Adrenal gland (tissue), 19 donors: ENCODE measurements at places on chromosomes 13 and 19. TPM values are rescaled to one million over a fixed set of nuclear protein-coding genes. Genes with fewer than 3 reads are reported as not detected.
A peak's percentile ranks its signal among the peaks of the same experiment; 100 is the strongest.

Gene PCDH20
- total RNA-seq = 0.04 TPM

Gene ZNF20
- 4.5 TPM for total RNA-seq

Gene APOE
- 3,763 TPM for total RNA-seq

Gene CPB2
- total RNA-seq = not detected

Gene OR7G3
- total RNA-seq = not detected

Gene COL5A3
- total RNA-seq = 6.3 TPM

Gene SH2D3A
- total RNA-seq = 0.79 TPM

Gene LILRA6
- total RNA-seq = 5.4 TPM

Gene FFAR3
- not detected for total RNA-seq

Gene KIR2DL3
- total RNA-seq = not detected

Gene FGF22
- total RNA-seq = not detected

Gene RNF113B
- total RNA-seq = not detected

Gene ZNF534
- 0.11 TPM for total RNA-seq

- H3K4me3 ChIP-seq = no peak overlapping the region
- H3K36me3 ChIP-seq = peaks cover 98% of the 10 kb centered on the region
- no peaks in the 10 kb centered on the region for H3K27me3 ChIP-seq
- H3K27ac ChIP-seq = no peak overlapping the region
- DNase-seq = no peak
- H3K4me1 ChIP-seq = peaks cover 4% of the 10 kb centered on the region
Observed at GRCh38 chr19:18861917-18862316, 30.2 kb downstream of the UPF1 start.

GRCh38 chr19:18604820-18605159 lies 1.8 kb downstream of the CRLF1 start:
- peaks cover 58% of the 10 kb centered on the region for H3K27me3 ChIP-seq
- no peak overlapping the region for H3K4me3 ChIP-seq
- no peak for DNase-seq
- H3K27ac ChIP-seq = no peak overlapping the region

DNA sequence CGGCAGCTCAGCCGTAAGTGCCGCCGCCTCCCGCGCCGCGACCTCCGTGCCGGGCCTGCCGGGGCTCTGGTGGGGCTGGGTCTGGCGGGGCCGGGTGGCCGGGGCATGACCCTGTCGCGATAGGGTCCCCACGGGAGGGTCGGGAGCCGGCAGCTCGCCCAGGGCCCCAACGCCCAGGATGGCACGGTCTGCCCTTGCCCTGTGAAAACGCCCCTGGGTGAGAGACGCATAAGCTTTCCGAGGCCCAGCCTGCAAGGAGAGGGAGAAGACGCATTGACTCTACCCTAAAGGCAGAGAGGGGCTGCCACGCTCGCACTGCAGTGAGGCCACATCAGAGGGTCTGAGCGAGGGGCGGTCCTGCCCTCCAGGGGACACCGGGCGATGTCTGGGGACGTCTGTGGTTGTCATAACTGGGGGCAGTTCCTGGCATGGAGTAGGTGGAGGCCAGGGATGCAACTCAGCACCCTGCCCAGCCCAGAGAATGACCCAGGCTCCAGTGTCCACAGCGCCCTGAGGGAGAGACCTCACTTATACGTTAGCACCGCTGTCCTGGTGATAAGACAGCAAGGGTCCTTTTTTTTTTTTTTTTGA lies 539 bp downstream of the ZNF554 start:
- no peaks in the 10 kb centered on the region for H3K4me1 ChIP-seq
- H3K27me3 ChIP-seq = no peaks in the 10 kb centered on the region
- H3K36me3 ChIP-seq = no peaks in the 10 kb centered on the region
- peak; percentile 42 for DNase-seq
- H3K27ac ChIP-seq = no peak overlapping the region

GRCh38 chr13:95387733-95388207 lies 86.5 kb upstream of the ABCC4 start:
- DNase-seq = peak; percentile 27
- H3K27ac ChIP-seq = no peak overlapping the region
- no peaks in the 10 kb centered on the region for H3K27me3 ChIP-seq
- no peaks in the 10 kb centered on the region for H3K4me1 ChIP-seq

- no peaks in the 10 kb centered on the region for H3K4me1 ChIP-seq
- H3K27me3 ChIP-seq = no peaks in the 10 kb centered on the region
- DNase-seq = no peak
- no peak overlapping the region for H3K4me3 ChIP-seq
Observed at GRCh38 chr19:48571378-48572162, 19.6 kb downstream of the SULT2B1 start.

DNA sequence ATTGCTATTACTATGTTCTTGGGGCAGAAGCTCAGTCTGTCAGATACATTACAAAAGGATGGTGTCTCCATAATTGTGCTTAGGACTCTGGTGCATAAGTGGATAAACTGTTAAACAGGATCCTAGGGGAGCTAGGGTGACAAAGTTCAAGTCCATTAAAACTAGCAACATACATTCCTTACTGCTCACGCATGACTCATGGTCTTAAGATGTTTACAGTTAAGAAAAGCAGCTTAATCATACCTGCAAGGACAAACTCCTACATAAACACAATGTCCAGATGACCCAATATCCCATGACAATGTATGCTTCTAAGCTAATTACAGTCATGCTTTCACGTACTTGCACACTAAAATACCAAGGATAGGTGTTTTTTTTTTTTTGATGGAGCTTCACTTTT lies 3.5 kb upstream of the ZNF701 start:
- H3K4me1 ChIP-seq = no peaks in the 10 kb centered on the region
- no peak overlapping the region for H3K4me3 ChIP-seq
- no peaks in the 10 kb centered on the region for H3K27me3 ChIP-seq

DNA sequence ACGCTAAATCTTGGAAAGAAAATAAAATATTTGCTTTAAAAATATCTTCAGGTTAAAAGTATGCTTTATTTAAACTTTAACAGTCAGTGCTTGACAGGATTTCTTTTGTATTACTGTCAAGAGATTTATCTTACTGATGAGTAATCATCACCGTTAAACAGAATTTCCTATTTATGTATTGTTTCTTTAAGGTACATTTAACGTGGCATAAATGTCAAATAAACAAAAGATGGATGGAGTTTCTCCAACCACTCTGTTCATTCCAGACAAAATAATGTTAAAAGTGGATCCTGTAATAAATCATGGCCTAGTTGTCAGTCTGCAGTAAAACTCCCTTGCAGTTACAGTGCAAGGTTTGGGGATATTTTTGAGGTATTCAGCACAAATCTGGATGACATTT lies 298.3 kb downstream of the DIAPH3 start:
- H3K36me3 ChIP-seq = no peaks in the 10 kb centered on the region
- no peaks in the 10 kb centered on the region for H3K4me1 ChIP-seq
- no peak overlapping the region for H3K27ac ChIP-seq
- DNase-seq = no peak

DNA sequence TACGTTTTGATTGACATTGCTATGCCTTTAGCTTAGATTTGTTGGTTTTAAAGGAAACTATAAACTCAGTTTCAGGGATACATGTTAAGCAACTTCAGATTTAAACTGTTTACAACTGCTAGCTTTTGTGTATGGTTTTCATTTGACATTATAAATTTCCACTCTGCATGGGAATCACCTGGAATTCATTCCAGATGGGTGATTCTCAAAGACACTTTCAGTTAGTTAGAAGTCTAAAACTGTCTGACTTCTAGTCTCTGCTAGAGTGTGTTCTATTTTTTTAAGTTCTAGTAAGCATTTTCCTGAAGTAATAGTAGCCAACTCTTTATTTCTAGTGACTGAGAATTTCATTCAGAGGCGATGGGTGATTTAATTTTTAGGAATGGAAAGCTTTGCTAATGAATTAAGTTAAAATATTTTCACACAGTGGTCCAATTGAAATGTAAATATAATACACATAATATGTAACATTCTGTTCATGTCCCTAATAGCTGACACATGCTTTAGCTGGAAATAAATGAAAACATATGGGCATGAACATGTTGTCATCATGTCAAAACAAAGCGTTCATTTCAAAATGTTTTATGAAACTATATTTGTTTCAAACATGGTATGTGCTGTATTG lies 58.3 kb upstream of the CSNK1A1L start:
- H3K36me3 ChIP-seq = no peaks in the 10 kb centered on the region
- no peaks in the 10 kb centered on the region for H3K4me1 ChIP-seq
- H3K27ac ChIP-seq = no peak overlapping the region
- no peak for DNase-seq
- H3K27me3 ChIP-seq = no peaks in the 10 kb centered on the region

DNA sequence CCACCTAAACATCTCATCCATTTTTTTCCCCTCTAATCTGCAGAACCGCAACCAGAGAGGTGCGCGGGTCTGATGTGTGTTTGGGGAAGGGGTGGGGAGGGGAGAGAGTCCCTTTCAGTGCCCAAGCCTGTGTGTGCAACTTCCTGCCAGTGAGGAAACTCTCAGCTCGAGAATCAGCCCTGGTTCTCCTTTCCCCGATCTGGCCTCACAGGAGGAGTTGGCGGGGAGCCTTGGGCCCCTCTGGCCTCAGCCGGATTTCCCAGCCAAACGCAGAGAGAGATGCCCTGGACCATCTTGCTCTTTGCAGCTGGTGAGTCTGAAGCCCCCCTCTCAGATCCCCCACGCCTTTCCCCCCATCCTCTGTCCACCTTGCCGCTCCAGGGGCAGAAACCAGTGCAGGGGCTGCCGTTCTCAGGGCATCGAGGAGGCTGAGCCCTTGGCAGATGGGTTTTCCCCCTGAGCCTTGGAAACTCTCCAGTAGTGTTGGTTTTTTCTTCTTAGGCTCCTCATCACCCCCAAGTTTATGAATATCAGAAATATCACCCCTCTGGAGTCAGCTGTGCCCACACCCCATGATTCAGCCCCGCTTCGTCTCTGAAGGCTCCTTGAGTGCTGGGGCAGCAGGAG lies at the start of gene C19orf38:
C19orf38 (plus strand) TSS at position 186 of the 627 bp plus-strand sequence; CDS start at position 280, 94 bp downstream.
- H3K36me3 ChIP-seq = no peaks in the 10 kb centered on the region
- H3K4me3 ChIP-seq = no peak within 1 kb of the TSS
- DNase-seq = no peak
- H3K27ac ChIP-seq = no peak within 1 kb of the TSS
- H3K27me3 ChIP-seq = no peaks in the 10 kb centered on the region

DNA sequence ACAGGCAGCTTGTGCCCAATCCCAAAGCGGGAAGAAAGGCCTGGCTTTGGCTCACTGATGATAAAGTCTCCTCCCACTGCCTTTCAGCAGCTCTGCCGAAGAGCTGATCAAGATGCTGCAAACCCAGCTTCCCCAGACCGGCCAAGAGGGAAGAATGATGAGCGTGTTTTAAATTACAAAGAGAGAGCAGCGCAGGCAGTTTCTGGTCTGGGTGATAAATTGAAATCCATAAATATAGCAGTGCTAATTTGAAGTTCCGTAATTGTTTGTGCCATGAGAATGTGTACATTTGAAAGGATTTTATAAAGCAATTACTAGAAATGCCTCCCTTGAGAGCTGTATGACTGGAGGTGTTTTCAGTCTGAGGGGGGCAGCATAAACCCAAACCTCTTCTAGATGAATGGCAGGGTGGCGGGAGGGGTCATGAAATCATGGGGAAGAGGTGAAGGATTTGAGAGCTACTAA lies 171.8 kb downstream of the STK24 start:
- H3K27ac ChIP-seq = no peak overlapping the region
- no peaks in the 10 kb centered on the region for H3K36me3 ChIP-seq
- no peak for DNase-seq
- no peak overlapping the region for H3K4me3 ChIP-seq
- H3K4me1 ChIP-seq = no peaks in the 10 kb centered on the region
- no peaks in the 10 kb centered on the region for H3K27me3 ChIP-seq

GRCh38 chr13:25116044-25116443 lies 20.1 kb downstream of the PABPC3 start:
- H3K27ac ChIP-seq = no peak overlapping the region
- no peaks in the 10 kb centered on the region for H3K4me1 ChIP-seq
- no peaks in the 10 kb centered on the region for H3K36me3 ChIP-seq
- no peak for DNase-seq
- H3K27me3 ChIP-seq = no peaks in the 10 kb centered on the region

DNA sequence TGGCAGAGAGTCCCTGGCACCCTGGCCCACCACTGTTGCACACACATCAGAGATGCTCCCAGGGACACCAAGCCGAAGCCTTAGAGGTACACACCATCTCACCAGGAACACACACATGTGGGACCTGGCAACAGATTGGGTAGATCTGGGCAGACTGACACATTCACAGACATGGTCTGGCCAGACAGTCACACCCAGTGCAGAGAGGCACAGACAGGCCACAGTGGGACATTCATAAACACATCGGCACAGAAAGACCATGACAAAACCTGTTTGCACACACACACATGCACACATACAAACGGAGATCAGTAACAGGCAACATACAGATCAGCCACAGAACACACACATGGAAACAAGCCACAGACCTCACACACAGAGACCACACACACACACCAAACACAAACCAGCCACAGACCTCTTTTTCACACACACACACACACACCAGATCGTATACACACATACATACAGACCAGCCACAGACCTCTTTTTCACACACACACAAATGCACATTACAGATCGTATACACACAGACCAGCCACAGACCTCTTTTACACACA lies 6.3 kb upstream of the JUNB start:
- H3K36me3 ChIP-seq = no peaks in the 10 kb centered on the region
- H3K4me1 ChIP-seq = peaks cover 61% of the 10 kb centered on the region
- H3K27me3 ChIP-seq = no peaks in the 10 kb centered on the region
- no peak for DNase-seq

GRCh38 chr13:40101708-40102359 lies 446.4 kb downstream of the COG6 start:
- no peak overlapping the region for H3K4me3 ChIP-seq
- no peaks in the 10 kb centered on the region for H3K27me3 ChIP-seq
- no peak overlapping the region for H3K27ac ChIP-seq

GRCh38 chr19:1851654-1852580 lies 3.6 kb upstream of the REXO1 start:
- peaks cover 38% of the 10 kb centered on the region for H3K4me1 ChIP-seq
- no peak overlapping the region for H3K4me3 ChIP-seq
- H3K27ac ChIP-seq = no peak overlapping the region
- DNase-seq = no peak
- H3K36me3 ChIP-seq = no peaks in the 10 kb centered on the region

DNA sequence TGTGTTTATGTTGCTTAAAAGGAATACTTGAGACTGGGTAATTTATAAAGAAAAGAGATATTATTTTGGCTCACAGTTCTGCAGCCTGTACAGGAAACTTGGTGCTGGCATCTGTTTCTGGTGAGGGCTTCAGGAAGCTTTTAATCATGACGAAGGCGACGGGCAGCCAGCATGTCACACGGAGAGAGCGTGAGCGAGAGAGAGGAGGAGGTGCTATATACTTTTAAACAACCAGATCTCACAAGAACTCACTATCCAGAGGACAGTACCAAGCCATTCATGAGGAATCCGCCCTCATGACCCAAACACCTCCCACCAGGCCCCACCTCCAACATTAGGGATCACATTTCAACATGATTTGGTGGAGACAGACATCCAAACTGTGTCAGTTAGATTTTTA lies 163.4 kb upstream of the TSC22D1 start:
- H3K36me3 ChIP-seq = no peaks in the 10 kb centered on the region
- H3K27ac ChIP-seq = no peak overlapping the region
- DNase-seq = no peak
- H3K4me1 ChIP-seq = no peaks in the 10 kb centered on the region
- H3K4me3 ChIP-seq = no peak overlapping the region
